GM18507 (cell line): ENCODE measurements at places on chromosomes 6 and 20.

DNA sequence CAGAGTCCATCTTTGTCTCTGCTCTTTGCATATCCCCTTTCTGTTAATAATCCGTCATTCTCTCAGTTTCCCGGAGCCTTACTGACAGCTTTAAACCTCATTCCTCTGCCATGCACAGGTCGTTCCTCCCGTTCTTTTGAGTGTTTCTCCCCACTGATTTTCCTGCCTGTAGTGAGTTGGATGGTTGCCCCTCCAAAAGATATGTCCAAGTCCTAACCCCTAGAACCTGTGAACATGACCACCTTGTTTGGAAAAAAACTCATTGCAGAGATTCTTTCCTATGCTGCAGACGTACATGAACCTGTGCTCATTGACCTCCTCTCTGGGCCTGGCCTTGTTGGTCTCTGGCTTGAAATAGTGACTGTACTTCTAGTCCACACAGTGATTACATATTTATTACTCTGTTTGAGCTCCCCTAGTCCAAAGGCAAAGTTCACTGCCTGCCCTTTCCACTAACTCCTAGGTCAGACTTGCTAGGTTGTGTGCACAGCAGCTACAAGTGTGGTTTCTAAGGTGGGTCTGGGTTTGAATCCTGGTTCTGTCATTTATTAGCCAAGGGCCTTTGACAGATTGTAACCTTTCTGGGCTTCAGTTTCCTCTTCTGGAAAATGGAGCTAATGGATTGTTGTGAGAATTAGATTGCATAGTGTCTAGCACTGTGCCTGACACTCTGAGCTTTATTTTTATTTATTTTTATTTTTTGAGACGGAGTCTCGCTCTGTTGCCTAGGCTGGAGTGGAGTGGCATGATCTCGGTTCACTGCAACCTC, 29.3 kb downstream of the PPARD start:
- no peak for DNase-seq

- no peak for DNase-seq
Observed at GRCh38 chr6:140441256-140441655, 1066.8 kb upstream of the CITED2 start.

DNA sequence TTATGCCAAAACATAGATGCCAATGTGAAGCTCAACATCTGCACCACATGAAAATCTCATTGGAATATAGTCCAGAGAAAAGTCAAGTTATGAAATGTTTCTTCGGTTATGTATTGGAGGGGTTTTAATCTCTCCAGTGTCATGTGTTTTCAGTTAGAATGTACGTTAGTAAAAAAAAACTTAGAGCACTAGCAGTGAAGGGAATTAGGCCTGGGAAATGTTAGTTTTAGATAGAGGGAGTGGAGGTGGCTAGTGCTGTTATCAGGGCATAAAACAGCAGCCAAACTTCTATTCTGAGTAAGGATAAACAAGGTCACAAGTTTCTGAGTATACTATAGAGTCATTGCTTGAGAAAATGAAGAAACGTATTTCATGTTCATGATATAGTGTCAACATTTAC, 42.9 kb downstream of the HDGFL1 start:
- DNase-seq, result no peak

- DNase-seq, result no peak
Observed at GRCh38 chr6:163753430-163753829, 338.9 kb downstream of the QKI start.

DNA sequence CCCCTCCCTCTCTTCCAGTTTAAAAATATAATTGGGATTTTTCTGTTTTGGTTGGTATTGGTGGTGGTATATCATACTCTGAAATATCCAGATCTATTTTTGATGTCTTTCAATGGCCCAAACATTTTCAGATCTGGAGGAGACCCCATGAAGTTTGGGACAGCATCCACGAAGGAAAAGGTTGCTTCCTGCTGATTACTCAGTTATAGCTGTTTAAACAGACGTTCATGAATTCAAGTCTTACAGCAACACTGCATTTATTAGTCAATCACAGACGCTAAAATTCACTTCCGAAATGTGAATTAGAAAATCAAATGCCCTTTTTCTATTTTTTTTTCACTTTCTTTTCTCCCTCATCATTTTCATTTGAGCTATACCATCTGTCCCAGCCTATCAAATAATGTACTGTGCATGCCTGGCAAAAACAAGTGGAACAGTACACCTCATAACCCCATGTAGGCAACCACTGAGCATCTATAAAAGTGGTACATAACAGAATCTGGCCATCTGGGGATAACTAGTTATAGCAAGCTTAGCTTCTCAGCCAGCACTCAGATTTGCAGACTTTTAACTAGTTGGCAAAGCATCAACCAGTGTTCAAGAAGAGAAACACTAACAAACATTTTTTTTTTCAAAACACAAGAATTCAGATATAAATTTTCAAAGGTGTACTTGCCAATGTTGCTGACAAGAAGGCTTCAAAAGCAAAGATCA, 124.5 kb downstream of the HIVEP2 start:
- DNase-seq, result no peak

- DNase-seq, result no peak
Observed at GRCh38 chr6:53492860-53493634, 51.9 kb downstream of the GCLC start.

- DNase-seq, result no peak
Observed at GRCh38 chr20:58223358-58223941, 5.0 kb downstream of the ANKRD60 start.

DNA sequence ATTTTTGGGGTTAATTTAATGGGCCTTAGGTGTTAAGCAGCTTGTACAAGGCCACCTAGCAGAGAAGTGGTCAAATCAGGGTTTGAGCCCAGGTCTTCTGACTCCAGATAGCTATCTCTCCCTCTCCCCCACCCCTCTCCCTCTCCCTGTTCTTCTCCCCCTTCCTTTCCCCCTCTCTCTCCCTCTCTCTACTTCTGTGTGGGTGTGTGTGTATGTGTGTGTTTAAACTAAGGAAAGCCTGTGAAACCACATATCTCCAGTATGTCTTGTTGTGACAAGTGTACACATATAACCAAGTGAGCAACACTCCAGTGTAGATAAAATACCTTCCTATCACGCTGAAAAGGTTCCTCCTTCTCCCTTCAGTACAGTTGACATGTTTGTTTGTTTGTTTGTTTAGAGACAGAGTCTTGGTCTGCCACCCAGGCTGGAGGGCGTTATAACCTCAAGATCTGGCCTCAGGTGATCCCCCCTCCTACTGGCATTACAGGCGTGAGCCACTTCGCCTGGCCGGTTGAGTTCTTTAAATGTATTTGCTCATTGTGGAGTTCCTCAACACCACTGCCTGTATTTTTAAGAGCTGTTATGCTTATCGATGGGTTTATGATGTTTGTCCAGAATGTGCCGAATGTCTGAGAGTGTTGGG, 140.4 kb downstream of the JARID2 start:
- DNase-seq, result no peak

- DNase-seq, result no peak
Observed at GRCh38 chr6:42766163-42766670, 15.6 kb upstream of the BICRAL start.
